Esophagus muscularis mucosa (tissue), 4 donors: ENCODE measurements at places on chromosomes 1 and 21. TPM values are rescaled to one million over a fixed set of nuclear protein-coding genes. Genes with fewer than 3 reads are reported as not detected.

The SLC30A10 gene
- not detected for total RNA-seq

GRCh38 chr1:3410142-3410925 is 44.1 kb upstream of the ARHGEF16 start:
- peaks cover 7% of the 10 kb centered on the region for H3K4me1 ChIP-seq
- H3K27ac ChIP-seq, result no peak overlapping the region

The RHBG gene
- not detected for total RNA-seq

- no peaks in the 10 kb centered on the region for H3K4me1 ChIP-seq
- H3K36me3 ChIP-seq, result no peaks in the 10 kb centered on the region
- no peak overlapping the region for H3K4me3 ChIP-seq
- no peak for DNase-seq
- no peak overlapping the region for H3K27ac ChIP-seq
These were observed 62.6 kb upstream of the CLDN14 start for GRCh38 chr21:36542312-36543101.

DNA sequence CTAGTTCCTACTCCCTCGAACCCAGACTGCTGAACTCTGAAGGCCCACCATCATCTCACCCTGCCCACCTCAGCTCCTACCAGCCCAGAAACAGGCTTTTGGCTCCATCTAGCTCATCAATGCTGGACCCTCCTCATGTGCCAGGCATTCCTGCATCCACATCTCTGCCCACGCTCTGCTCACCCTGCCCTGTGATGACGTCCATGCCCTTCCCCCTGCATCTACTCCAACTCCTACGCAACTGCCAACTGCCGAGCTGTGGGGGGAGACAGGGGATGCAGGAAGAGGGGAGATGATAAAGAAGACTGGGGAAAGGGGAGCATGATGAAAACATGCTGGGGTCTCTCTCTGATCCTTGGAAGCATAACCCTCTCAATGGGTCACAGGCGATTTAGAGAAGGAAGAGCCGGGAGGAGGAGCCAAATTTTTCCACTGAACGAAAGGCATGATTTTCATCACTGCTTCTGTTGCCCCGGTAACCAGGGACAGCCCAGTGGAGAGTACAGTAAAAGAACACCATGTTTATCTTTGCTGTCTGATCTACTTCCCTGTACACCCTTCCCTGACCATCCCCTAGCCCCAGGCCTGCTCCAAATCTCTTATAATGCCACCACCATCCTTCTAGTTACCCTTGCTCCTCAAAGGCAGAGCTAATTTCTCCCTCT is 44.3 kb downstream of the CD34 start:
- peak overlapping the region; percentile 99 for H3K4me3 ChIP-seq
- H3K36me3 ChIP-seq, result peaks cover 15% of the 10 kb centered on the region
- DNase-seq, result no peak
- no peaks in the 10 kb centered on the region for H3K27me3 ChIP-seq
- H3K4me1 ChIP-seq, result peaks cover 85% of the 10 kb centered on the region

The OR2L8 gene
- not detected for total RNA-seq

DNA sequence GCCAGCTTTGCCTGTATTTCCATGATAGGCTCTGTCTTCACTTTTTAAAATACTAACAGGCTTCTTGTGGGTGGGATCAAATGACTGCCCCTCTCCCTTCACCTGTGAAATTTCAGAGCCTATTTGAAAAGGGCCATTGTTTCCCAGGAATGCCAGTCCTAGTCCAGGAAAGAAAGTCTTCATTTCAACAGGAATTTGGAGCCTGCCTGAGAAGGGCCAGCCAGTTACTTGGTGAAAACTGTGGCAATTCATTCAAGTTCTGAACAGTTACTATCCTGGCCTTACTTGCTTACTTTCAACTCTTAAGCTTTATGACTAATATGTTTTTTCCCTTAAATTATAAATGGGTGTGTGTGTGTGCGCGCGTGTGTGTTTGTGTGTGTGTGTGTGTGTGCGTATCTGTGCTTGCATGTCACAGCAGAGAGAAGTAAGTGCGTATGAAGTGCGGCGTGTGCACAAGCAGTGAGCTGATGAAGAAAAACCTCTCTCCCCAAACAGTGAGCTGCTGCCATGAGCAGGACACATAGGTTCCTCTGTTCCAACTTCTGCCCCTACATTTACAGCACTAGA is 67.5 kb upstream of the RNPC3 start:
- no peak for DNase-seq
- no peaks in the 10 kb centered on the region for H3K27me3 ChIP-seq
- H3K27ac ChIP-seq, result no peak overlapping the region
- H3K4me1 ChIP-seq, result no peaks in the 10 kb centered on the region
- no peak overlapping the region for H3K4me3 ChIP-seq

GRCh38 chr1:10980094-10980577 is 32.3 kb upstream of the TARDBP start:
- peak; percentile 93 for DNase-seq
- peak overlapping the region; percentile 34 for H3K4me3 ChIP-seq
- H3K36me3 ChIP-seq, result no peaks in the 10 kb centered on the region
- peak overlapping the region; percentile 82 for H3K27ac ChIP-seq
- H3K27me3 ChIP-seq, result no peaks in the 10 kb centered on the region

- no peaks in the 10 kb centered on the region for H3K36me3 ChIP-seq
- no peak overlapping the region for H3K27ac ChIP-seq
- H3K4me3 ChIP-seq, result no peak overlapping the region
- peaks cover 11% of the 10 kb centered on the region for H3K4me1 ChIP-seq
- H3K27me3 ChIP-seq, result no peaks in the 10 kb centered on the region
These were observed 52.9 kb downstream of the PDE4B start for GRCh38 chr1:65845535-65846060.

The ANXA9 gene
- 0.33 TPM for total RNA-seq

GRCh38 chr1:11245904-11246719 is 16.2 kb downstream of the MTOR start:
- H3K4me3 ChIP-seq, result no peak overlapping the region
- no peak overlapping the region for H3K27ac ChIP-seq
- no peaks in the 10 kb centered on the region for H3K4me1 ChIP-seq
- H3K36me3 ChIP-seq, result peaks cover 89% of the 10 kb centered on the region

DNA sequence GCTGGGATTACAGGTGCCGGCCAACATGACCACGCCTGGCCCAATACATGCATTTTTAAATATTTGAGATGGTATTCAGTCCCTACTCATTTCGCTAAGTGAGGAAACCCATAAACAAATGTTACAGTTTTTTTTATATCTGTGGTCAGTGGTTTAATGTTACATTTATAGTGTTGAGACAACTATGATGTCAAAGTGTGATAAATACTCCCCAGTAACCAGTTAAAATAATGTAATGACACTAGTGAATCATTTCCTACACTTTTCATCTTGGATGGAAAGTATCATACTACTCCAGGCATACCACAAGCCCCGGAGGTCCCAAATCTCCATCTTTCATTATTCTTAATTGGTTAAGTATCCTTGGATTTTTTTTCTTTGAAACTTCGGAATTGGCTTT is 87.5 kb upstream of the KIF26B start:
- H3K4me3 ChIP-seq, result no peak overlapping the region
- no peaks in the 10 kb centered on the region for H3K27me3 ChIP-seq
- no peak overlapping the region for H3K27ac ChIP-seq
- H3K4me1 ChIP-seq, result no peaks in the 10 kb centered on the region

DNA sequence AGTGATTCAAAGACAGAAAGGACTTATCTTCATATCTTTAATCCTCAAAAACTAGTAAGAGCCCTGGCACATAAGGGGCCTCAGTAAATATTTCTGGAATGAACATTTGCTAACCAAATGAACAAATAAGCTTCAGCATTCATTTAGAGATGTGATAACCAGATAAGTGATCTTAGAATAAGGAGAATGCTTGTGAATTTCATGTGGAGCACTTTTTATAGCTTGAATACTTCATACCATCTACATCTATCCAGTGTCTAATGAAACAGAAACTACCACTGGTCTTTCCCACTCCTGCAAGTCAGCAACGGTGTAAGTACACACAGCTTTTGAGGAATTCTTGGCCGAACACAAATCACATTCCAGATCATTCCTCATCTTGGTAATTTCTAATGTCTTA is 38.5 kb downstream of the EDEM3 start:
- H3K4me1 ChIP-seq, result no peaks in the 10 kb centered on the region
- no peak overlapping the region for H3K27ac ChIP-seq
- no peak for DNase-seq
- no peaks in the 10 kb centered on the region for H3K27me3 ChIP-seq

DNA sequence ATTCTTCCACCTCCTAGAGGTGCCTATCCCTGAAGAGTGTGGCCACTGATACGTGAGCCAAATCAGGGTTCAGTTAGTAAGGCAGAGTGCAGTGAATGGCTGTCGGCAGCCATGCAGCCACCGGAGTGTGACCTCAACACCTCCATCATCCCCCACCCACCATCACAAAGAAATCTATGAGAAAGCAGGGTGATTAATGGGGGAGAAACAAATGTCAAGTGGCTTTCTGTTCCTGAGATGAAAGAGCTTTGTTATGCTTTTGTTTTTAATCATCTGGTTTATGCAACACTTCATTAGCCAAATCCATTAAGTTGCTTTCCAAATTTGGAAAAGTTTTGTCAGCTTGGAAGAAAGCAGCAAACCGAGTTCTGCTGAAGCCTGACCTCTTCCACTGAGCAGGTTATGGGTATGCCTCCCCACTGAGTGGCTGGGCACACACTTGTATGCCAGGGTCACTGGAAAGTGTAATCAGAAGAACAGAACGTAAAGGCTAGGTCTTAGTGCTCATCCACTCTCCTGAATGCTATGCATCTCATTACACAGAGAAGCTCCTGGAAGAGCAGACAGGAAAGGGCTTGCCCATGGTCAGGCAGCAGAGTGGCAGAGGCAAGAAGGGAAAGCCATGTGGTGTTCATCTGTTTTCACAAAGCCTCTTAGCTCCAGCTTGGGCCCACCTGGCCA is 57.1 kb upstream of the ATP1B1 start:
- H3K4me3 ChIP-seq, result no peak overlapping the region
- H3K27ac ChIP-seq, result no peak overlapping the region
- no peaks in the 10 kb centered on the region for H3K27me3 ChIP-seq

DNA sequence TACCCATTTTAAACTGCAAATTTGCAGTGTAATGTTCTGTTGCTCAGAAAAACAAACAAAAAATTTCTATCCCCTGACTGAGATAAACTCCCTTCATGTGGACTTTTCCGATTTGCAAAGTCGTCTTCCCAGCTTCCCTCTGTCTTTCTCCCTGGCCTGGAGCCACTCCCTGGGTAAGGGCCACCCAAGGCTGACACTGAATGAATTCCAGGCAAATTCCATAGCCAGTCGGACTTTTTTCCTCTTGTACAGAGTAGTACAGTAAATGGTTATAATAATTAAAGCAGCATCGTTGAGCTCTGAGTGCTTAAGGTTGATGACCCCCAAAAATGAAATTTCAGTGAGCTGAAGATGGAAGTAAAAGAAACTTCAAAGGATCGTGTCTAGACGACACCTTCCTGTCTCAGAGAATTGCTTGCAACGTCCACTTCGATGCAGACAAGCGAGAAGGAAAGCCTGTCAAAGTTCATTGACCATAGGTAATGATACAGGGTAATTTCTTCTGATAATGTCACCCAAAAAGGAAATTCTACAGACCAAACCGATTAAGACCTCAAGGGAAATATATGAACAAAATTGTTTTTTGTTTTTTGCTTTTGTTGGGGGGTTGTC is 33.6 kb upstream of the LHX8 start:
- H3K27me3 ChIP-seq, result no peaks in the 10 kb centered on the region
- H3K36me3 ChIP-seq, result no peaks in the 10 kb centered on the region
- H3K27ac ChIP-seq, result no peak overlapping the region
- peaks cover 6% of the 10 kb centered on the region for H3K4me1 ChIP-seq

GRCh38 chr1:6262555-6263420 is 1.9 kb upstream of the GPR153 start:
- peak overlapping the region; percentile 54 for H3K27ac ChIP-seq
- peaks cover 33% of the 10 kb centered on the region for H3K4me1 ChIP-seq
- peaks cover 18% of the 10 kb centered on the region for H3K27me3 ChIP-seq
- H3K4me3 ChIP-seq, result no peak overlapping the region
- H3K36me3 ChIP-seq, result no peaks in the 10 kb centered on the region

The TAL1 gene
- 4.0 TPM for total RNA-seq

DNA sequence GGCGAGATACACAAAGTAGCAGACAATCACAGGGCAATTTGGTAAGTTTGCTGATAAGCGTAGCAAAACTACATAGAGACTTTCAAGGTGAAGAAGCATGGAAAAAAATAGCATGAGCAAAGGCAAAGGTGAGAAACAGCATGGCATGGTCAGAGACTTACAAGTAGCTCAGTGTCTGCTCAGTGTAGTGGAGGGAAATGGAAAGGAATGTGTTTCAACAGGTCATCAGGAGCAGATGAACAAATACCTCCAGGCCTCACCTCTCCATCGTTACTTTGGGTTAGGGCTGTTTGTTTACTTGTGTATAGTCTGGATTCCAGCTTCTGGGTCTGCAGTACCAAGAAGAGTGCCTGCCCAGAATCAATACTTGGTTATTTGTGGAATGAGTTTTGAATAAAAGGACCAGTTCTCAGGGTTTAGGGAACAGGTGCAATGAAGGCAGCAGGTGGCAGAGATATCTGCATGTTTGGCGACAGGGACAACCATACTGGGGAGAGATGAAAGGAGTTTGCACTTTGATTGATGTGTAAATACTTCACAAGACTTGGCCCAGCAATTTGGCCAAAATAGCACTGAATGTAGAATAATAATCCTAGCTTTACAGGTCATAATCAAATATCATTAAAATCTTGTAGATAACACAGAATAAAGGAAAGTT is 97.0 kb upstream of the FGGY start:
- H3K4me1 ChIP-seq, result peaks cover 19% of the 10 kb centered on the region
- H3K27me3 ChIP-seq, result no peaks in the 10 kb centered on the region
- H3K36me3 ChIP-seq, result no peaks in the 10 kb centered on the region
- H3K4me3 ChIP-seq, result no peak overlapping the region
- H3K27ac ChIP-seq, result no peak overlapping the region
- no peak for DNase-seq

The CLCNKA gene
- total RNA-seq, result 0.42 TPM

- no peak overlapping the region for H3K27ac ChIP-seq
- no peak for DNase-seq
- no peaks in the 10 kb centered on the region for H3K36me3 ChIP-seq
- no peaks in the 10 kb centered on the region for H3K4me1 ChIP-seq
These were observed 148.5 kb downstream of the GDAP2 start for GRCh38 chr1:117780687-117781475.

The GPR25 gene
- total RNA-seq, result not detected

- DNase-seq, result no peak
- no peak within 1 kb of the TSS for H3K27ac ChIP-seq
- H3K27me3 ChIP-seq, result no peaks in the 10 kb centered on the region
- H3K4me3 ChIP-seq, result no peak within 1 kb of the TSS
- H3K36me3 ChIP-seq, result no peaks in the 10 kb centered on the region
These were observed at the start of gene SH2D1B for GRCh38 chr1:162412002-162412401. TSS of gene SH2D1B (minus strand) at chr1:162412136. CDS start at chr1:162412016, 120 bp downstream.

DNA sequence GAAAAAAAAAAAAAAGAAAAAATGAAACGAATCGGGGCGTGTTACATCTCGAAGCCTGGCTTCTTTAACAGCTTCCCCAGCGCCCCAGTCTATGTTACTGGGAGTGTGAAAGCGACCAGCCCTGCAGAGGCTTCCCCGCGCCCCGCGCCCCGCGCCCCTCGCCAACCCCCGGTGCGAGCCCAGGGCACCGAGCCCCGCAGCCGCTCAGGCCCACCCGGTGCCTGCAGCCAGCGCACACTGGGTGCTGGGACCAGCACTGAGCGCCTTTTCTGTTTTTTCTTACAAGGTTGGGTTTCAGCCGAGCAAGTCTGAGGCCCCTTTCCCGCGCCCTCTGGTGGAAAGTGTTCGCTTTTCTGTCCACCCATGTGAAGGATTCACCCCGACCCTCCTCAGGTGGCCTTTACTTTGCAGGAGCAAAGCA is 42.1 kb upstream of the ZNF496 start:
- H3K4me1 ChIP-seq, result peaks cover 14% of the 10 kb centered on the region
- no peaks in the 10 kb centered on the region for H3K27me3 ChIP-seq
- no peak overlapping the region for H3K27ac ChIP-seq
- H3K4me3 ChIP-seq, result peak overlapping the region; percentile 30

- no peak for DNase-seq
- H3K4me3 ChIP-seq, result no peak overlapping the region
- H3K27ac ChIP-seq, result no peak overlapping the region
- no peaks in the 10 kb centered on the region for H3K27me3 ChIP-seq
- H3K4me1 ChIP-seq, result peaks cover 8% of the 10 kb centered on the region
- H3K36me3 ChIP-seq, result no peaks in the 10 kb centered on the region
These were observed 66.9 kb upstream of the APOBEC4 start for GRCh38 chr1:183720028-183720427.

The HCRTR1 gene
- 1.7 TPM for total RNA-seq
